ENCODE measurements at places on chromosomes 2 and 18.

DNA sequence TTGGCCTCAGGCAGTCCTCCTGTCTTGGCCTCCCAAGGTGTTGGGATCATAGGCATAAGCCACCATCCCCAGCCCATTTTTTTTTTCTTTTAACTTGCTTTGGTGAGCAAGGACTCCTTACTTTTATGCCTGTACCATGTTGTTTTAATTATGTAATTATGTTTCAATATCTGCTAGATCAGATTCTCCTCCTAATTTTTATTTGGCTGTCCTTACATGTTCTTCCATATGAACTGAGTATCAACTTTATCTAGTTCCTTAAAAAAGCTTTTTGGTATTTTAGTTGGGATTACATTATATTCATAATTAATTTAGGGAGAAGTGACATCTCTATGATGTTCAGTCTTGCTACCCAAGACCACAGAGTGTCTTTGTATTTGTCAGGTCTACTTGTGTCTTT is 16.3 kb downstream of the GPN1 start:
- no peak for DNase-seq

DNA sequence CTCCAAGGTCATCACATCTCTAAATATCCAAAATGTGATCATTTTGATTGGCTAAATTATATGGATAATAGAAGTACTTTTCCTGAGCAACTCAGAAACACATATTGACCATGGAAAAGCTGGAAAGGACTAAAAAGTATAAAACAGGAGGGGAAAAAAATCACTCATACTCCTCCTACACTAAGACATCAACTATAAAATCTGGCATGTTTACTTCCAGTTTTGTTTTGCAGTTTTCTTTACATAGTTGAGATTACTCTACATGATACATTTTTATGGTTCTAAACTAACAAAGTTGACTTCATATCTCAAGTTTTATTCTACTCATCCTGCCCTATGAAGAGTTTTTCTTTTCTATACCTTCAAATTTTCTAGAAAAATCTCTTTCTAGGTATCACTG is 46.0 kb upstream of the SP3 start:
- DNase-seq = no peak

DNA sequence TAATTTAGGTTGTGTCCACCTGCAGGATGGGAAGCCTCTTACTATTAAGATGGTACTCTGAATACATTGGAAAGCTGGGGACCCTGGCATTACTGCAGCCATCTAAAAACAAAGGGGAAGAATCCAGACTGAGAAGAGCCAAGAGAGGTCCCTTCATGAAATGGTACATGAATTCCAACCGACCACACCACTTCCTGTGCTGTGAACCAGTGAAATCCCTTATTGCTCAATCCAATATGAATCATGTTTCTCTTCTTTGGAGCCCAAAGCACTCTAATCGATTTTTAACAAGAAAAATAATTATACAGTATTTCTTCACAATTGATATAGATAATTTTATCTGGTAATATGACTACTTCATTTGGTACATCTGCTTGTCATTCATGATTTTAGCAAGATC is 479.7 kb upstream of the RAB6C start:
- no peak for DNase-seq

- no peak for DNase-seq
Observed at GRCh38 chr2:1366546-1367134, 46.6 kb upstream of the TPO start.

DNA sequence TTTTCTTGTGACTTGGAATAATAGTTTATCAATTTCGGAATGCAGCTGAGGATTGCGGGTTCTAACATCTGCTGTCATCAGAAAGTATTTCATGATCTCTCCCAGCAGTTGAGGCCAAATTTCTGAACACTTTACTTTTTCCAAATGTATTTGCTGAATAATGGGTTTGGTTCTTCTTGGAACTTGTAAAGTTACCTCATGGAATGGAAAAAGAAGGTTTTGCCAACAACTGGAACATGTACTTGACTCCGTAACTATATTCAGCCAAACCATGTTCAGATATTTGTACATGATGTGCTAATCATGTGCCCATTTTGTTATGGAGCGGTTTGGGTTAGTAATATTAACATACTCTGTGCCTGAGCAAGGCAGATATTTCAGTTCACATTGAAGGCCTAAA is 119.6 kb downstream of the LCLAT1 start:
- no peak for DNase-seq

GRCh38 chr18:13501891-13502290 is 224.5 kb downstream of the FAM210A start:
- no peak for DNase-seq

GRCh38 chr18:34817636-34818035 is 107.5 kb downstream of the DTNA start:
- no peak for DNase-seq

DNA sequence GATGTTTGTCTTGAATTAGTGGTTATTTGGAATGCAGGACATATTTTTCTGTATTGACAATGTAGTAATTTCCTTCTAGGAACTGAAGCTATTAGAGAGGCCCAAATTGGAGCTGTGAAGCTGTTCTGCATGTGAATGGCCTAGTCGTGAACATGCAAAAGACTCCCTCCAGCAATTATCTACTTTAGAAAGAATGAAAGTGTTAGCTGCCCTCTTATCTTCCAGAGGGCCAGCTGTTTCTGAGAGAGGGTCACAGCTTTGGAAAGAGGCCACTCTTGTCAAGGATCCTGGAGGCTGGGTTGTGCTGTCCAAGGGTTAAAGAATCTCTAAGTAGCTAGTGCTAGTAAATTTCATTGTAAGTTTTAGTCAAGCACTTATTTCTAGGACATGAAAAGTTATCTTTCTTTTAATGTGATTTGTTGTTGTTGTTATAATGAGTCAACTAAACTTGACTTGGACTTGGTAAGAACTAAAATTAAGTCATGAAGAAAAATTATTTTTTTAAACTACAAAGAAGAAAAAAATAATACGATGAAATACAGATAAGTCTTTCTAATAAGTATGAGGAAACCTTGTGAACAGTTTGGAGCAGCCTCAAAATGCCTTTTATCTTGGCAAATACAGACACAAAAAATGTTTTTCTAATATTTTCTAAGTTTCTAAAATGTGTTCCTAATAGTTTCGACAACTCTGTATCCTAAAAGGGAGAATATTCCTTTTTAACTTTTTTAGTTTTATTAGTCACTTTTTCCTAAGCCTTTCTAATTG is 36.8 kb downstream of the DPP4 start:
- DNase-seq = no peak

DNA sequence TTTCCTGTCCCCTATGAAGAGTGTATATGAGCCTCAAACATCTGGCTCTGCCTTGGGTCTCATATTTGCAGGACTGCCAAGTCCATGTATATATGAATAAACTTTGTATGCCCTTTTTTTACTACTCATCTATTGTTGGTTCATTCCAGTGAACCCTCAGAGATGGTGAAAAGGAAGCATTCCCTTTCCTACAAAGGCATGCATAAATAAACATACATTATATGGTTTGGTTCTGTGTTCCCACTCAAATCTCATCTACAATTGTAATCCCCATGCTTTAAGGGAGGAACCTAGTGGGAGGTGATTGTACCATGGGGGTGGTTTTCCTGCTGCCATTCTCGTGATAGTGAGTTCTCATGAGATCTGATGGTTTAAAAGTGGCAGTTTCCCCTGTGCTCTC is 534.2 kb downstream of the SPAG16 start:
- no peak for DNase-seq
